HuH-7 (cell line): ENCODE measurements at places on chromosomes 11 and 22.

GRCh38 chr11:14118072-14118471, 155.5 kb downstream of the SPON1 start:
- no peak for DNase-seq

DNA sequence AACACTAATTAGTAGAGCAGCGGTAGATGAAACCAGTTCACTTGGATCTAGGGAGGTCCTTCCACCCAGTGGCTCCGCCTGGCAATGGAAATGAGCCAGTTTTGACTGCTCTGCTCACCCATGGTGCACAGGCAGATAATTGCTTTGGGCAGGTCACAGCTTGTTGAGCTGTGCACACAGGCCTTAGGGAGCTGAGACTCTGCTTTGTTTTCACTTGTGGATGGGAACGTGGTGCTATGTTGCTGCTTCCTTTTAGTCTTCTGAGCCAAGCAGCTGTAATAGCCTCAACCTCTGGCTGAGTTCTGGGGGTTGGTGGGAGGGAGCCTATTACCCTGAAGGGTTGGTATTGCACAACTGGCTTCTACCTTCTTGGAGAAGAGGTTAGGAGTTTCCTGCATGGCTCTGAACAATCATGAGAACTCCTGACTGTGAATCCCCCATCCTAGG, 262.3 kb upstream of the MTNR1B start:
- DNase-seq, result no peak

DNA sequence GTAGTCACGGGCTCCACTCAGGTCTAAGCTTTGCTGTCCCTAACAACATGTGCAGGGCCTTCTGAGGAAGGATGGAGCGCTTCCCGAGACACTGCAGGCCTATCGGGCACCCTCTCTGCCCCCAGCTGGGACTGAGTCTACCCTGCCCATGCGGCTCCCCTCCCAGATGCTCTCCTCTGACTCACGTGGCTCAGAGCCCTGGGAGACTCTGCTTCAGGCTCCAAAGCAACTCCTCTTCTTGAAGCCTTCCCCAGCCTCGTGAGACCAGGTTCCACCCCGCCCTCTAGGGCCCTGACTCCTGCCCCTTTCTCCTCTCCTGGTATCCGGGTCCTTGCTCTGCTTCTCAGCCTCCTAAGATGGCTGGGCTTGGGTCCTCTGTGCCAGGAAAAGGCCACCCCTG, 28.4 kb upstream of the ARFGAP3 start:
- no peak for DNase-seq

GRCh38 chr11:122195790-122196189, 79.8 kb upstream of the BLID start:
- DNase-seq, result no peak

DNA sequence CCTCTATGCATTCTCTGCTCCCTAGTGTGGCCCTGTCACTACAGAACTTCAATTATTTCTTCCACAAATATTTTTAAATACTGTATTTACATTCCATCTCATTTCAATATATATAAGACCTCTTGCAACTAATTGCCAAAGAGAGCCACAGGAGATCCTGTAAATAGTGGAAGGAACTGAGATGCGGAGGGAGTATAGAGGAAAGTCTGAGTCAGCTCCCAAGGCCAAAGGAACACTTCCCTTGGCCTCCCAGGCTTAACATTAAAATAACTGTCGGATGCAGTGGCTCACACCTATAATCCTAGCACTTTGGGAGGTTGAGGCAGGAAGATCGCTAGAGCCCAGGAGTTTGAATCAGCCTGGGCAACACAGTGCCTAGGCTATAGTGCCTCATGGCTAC, 31.2 kb downstream of the RBFOX2 start:
- no peak for DNase-seq

DNA sequence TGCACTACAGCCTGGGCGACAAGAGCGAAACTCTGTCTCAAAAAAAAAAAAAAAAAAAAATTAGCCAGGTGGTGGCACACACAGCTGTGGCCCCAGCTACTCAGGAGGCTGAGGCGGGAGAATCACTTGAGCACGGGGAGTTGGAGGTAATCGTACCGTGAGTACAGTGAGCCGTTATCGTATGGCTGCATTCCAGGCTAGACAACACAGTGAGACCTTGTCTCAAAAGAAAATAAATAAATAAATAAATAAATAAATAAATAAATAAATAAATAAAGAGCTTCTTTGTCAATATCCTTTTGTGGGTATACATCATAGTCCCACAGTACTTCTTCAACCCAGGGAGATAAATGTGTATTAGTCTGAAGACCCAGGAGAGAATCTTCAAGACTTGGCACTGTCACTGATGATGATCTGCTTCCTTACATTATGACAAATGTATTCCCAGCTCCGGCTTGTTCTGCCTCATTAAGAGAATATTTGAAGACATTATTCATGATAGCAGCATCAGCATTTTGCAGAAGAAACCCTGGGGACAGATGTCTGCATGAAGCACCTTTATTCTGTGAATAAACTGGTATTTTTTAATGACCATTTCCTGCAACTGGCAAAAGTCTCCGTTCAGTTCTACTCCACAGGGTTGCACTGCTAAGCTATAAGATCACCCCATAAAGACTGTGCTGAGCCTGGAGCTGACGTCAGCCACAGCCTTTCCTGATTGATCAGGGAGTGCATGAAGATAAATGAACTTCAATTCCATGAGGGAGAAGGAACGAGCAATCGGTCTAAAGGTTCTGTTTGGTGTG, 1.6 kb upstream of the ACY3 start:
- DNase-seq, result no peak

DNA sequence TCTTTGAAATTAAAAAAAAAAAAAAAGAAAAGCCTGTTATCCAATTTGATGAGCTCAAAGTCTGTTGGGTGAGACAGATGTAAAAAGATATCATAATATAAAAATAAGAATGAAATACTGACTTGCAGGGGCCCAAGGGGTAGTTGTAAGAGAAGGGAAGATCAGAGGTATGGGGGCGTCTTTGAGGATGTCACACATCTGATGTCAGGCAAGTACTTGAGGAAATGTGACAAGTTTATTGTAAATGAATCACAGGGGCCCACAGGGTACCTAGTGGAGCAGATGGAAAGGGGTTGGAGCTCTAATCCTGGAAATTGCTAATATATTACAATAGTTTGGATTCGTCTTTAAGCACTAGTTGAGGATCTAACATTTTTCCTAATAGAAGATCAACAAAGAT, 131.6 kb downstream of the MAML2 start:
- no peak for DNase-seq

DNA sequence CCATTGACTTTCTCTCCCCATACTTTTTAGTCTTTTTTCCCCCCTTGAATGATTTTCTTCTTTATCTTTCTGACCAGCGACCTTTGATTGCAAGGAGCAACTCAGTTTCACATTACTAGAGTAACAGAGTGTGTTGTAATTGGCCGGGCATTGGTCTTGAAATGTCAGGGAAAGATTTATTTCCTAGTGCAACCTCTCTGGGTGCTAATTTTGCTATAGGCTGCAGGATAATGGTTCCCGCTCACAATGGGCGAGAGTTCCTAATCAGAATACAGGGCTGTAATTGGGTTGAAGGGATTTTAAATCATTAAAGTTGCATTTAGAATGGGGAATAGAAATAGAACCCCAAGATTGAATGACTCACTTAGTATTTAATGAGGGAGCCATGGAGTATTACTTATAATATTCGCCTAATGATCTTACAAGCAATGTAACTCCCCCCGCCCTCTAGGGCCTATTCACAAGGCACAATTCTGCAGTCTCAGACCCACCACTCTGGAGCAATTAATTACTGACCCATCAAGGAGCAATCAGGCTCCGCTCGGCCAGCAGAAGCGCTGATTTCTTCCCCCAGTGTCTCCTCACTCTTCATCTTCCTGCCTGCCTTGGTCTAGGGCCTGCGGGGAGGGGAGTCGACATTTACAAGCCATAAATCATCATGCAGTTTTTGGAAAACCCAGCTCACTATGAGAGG, 725.9 kb downstream of the NTM start:
- no peak for DNase-seq

DNA sequence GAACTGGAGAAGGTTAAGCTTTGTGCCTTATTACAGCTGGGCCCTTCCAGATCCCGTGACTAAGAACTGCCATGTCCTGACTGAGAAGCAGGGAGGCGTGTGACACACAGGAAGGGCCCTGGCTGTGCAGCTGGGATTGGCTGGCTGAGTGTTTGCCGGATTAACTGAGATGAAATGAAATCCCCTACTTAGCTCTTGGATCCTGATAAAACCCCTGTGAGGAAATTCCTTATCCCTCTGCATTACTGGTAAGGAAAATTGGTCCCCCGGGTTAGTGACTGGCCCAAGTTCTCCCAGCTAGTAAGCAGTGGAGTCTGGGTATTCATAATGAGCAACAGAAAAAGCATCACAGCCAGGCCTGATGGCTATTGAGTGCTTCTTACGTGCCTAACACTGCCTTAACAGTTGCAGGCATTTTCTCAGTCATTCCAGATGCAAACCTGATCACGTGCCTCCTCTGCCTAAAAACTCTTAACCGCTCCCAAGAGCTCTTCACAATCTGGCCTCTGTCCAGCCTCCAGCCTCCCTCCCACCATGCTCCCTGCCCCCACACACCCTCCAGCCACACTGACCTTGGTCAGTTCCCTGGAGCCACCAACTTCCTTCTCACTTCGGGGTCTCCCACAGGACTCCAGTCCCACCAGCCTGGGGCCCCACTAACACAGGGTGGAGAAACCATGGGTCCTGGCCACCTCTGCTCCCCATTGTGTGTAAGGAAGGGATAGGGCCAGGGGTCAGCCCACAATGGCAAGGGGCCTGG, 37.8 kb downstream of the ARRB1 start:
- DNase-seq, result no peak

- no peak for DNase-seq
Observed at GRCh38 chr11:126419801-126420697, 64.6 kb downstream of the ST3GAL4 start.

DNA sequence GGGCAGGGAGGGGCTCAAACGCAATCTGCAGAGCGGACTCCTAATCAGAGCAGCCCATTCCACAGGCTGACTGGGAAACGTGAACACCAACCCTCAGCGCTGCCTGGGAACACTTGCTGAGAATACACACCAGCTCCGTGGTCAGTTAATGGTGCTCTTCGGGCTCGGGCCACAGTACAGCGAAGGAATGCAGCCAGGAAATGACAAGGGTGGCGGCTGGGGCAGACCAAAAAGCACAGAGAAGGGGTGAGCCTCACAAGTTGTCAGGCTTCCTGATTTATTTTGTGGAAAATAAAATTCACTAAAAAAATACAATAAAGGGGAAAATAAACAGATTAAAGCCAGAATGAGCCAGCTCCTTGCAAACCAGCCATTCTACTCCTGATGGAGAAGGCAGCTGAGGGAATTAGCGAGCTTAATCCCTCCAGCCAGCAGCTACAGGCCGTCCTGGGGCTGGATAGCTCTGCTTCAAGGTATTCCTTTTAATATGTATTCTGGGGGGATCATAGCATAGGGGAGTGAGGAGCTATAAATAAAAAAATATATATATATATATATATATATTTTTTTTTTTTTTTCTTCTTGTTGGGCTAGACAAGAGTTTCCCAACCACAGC, 165.5 kb upstream of the NTM start:
- no peak for DNase-seq

DNA sequence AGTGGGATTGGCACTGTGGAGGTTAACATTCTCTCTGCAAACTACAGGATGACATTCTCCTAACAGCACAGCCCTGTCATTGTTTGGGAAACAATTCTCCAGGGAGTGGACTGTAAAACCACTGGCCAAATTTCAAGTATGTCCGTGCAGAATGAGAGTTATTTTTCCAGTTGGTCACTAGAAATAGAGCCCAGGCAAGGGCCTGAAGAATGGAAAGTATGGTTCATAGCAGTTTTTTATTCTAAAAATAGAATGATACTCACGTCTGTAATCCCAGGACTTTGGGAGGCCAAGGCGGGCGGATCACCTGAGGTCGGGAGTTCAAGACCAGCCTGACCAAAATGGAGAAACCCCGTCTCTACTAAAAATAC, 39.0 kb upstream of the CD44 start:
- DNase-seq, result no peak

DNA sequence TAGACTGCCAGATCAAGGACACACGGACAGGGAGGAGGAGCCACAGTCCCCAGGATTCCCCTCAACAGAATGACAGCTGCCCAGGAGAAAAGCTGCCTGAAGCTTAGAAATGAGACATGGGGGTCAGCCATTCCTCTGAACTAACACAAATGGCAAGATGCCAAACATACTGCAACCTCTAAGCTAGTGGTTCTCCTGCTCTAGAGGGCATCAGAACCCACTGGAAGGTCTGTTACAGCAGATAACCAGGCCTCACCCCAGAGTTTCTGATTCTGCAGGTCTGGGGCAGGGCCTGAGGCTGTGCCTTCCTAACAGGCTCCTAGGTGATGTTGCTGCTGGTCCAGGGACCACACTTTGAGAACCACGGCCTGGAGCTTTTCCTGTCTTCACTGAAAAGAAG, 28.6 kb upstream of the BID start:
- DNase-seq, result no peak

- DNase-seq, result no peak
Observed at GRCh38 chr11:103596315-103596714, 440.1 kb upstream of the DDI1 start.

- DNase-seq, result no peak
Observed at GRCh38 chr11:64915376-64915887, 1.6 kb downstream of the ATG2A start.

DNA sequence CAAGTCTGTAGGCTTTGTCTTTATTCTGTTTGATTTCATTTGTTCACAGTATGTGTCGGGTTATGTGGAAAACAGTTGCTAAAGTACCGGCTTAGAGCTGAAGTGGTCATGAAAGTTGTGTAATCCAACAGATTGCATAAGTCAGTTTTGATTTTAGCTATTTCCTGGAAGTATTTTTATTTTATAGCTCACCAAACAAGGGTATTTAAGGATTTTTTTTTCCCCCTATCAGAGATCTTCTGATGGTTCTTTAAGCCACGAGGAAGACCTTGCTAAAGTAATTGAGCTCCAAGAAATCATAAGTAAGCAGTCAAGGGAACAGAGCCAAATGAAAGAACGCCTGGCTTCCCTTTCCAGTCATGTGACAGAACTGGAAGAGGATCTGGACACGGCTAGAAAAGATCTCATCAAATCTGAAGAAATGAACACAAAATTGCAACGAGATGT, 55.9 kb downstream of the PPFIA1 start:
- no peak for DNase-seq

- DNase-seq, result no peak
Observed at GRCh38 chr11:116542406-116542805, 230.4 kb downstream of the BUD13 start.

- no peak for DNase-seq
Observed at GRCh38 chr11:9566561-9567063, 6.9 kb upstream of the WEE1 start.

DNA sequence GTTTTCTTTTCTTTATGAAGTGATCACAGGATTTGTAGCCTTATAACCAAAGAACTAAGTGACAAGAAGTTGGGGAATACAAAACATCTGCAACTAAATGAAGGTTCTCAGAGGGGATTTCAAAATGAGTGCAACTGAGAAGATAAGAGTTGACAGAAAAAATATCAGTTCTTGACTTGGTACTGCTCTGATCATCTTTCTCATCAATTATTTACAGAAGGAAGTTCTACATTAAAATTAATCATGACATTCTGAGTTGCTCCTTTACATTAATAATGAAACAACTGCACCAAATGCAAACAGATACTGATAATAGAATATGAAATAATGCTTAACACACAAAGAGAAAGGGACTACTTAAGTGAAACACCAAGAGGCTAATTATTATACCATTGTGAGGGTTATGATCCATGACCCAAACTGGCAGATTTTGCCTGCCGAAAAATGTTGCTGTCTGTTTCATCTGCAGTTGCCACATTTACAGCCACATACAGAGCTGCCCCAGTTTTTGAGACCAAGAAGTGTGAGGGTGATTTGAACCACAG, 561.9 kb upstream of the ANO5 start:
- no peak for DNase-seq

GRCh38 chr11:87892291-87892690, 283.0 kb downstream of the RAB38 start:
- DNase-seq, result no peak

GRCh38 chr11:6481924-6482275, 599 bp downstream of the TIMM10B start:
- no peak for DNase-seq
